ENCODE measurements at places on chromosomes 3 and 15. TPM values are rescaled to one million over a fixed set of nuclear protein-coding genes. Genes with fewer than 3 reads are reported as not detected.

SQOR gene
- total RNA-seq, result 14.2 TPM

C3orf70 gene
- total RNA-seq, result 10.7 TPM

KNL1 gene
- total RNA-seq, result 22.6 TPM

COL7A1 gene
- total RNA-seq, result 4.8 TPM

ISLR gene
- 0.36 TPM for total RNA-seq

ESYT3 gene
- total RNA-seq, result 1.2 TPM

ZNF662 gene
- total RNA-seq, result 0.73 TPM

TBC1D2B gene
- 34.1 TPM for total RNA-seq

SGO1 gene
- 10.3 TPM for total RNA-seq

TJP1 gene
- 39.3 TPM for total RNA-seq

KAT2B gene
- 70.6 TPM for total RNA-seq

SEMA3F gene
- total RNA-seq, result 0.62 TPM

DOCK3 gene
- not detected for total RNA-seq

XCR1 gene
- total RNA-seq, result not detected

ITGA11 gene
- 0.15 TPM for total RNA-seq

FEZF2 gene
- total RNA-seq, result not detected

ASB14 gene
- total RNA-seq, result not detected

SKOR1 gene
- total RNA-seq, result 0.36 TPM

GBE1 gene
- total RNA-seq, result 39.3 TPM

SERPINI2 gene
- total RNA-seq, result not detected

NANOGP8 gene
- total RNA-seq, result not detected

GABRA5 gene
- total RNA-seq, result 1.7 TPM

SPINK8 gene
- total RNA-seq, result not detected

IGSF11 gene
- 133 TPM for total RNA-seq

EPHB1 gene
- 0.36 TPM for total RNA-seq

CASR gene
- not detected for total RNA-seq

RPS27L gene
- total RNA-seq, result 159 TPM

RTP3 gene
- not detected for total RNA-seq

PLCH1 gene
- total RNA-seq, result 2.1 TPM

PTH1R gene
- 0.31 TPM for total RNA-seq

CACNA2D2 gene
- not detected for total RNA-seq

NFKBIZ gene
- total RNA-seq, result 147 TPM

TCF12 gene
- 108 TPM for total RNA-seq

HYAL2 gene
- total RNA-seq, result 59.1 TPM

STAC gene
- 0.33 TPM for total RNA-seq

MAGI1 gene
- 2.7 TPM for total RNA-seq

KCNAB1 gene
- total RNA-seq, result 0.33 TPM

ROPN1 gene
- total RNA-seq, result 19.6 TPM

GABRR3 gene
- not detected for total RNA-seq

LDHAL6B gene
- not detected for total RNA-seq

FES gene
- total RNA-seq, result 23.4 TPM

All from melanocyte of skin (primary cell).